Suppressor macrophage (primary cell): ENCODE measurements at places on chromosomes 1 and 21.
A peak's percentile ranks its signal among the peaks of the same experiment; 100 is the strongest.

- no peak for DNase-seq
Observed at GRCh38 chr1:213779228-213779627, 208.5 kb upstream of the PROX1 start.

DNA sequence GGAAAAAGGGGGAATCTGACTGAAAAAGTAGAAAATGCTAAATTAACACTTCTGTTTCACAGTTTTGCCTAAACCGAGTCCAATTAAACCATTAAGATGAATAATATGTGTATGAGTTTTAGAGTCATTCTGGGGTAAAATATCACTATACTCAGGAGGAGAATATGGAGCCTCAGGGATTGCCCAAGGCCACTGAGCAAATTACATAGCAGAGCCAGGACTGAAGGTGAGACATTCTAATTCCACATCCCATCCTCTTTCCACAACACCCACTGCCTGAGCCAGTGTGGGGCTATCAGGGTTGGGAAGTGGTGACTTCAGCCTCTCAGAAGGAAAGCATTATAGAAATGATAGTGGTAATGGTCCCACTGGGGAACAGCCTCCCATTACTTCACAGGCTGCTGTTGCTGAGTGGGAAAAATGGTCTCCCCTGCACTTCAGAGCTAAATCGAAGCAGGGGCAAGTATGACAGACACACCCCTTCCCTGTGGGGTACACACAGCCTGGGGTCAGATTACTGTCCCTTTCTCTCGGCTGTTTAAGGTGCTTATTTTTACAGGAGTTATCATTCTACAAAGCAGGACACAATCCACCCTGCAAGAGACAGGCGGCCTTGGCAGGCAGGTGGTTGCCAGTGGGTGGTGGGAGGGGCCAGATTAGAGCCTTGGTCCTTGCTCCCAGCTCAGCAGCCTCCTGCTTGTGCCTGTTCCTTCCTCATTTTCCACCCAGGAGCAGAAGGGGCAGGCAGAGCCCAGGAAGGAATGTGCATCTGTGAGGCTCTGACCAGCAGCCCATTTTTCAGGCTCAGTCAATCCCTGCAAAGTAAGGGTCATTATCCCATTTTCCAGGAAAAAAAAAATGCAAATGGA is 9.5 kb upstream of the BCAR3 start:
- no peak for DNase-seq

DNA sequence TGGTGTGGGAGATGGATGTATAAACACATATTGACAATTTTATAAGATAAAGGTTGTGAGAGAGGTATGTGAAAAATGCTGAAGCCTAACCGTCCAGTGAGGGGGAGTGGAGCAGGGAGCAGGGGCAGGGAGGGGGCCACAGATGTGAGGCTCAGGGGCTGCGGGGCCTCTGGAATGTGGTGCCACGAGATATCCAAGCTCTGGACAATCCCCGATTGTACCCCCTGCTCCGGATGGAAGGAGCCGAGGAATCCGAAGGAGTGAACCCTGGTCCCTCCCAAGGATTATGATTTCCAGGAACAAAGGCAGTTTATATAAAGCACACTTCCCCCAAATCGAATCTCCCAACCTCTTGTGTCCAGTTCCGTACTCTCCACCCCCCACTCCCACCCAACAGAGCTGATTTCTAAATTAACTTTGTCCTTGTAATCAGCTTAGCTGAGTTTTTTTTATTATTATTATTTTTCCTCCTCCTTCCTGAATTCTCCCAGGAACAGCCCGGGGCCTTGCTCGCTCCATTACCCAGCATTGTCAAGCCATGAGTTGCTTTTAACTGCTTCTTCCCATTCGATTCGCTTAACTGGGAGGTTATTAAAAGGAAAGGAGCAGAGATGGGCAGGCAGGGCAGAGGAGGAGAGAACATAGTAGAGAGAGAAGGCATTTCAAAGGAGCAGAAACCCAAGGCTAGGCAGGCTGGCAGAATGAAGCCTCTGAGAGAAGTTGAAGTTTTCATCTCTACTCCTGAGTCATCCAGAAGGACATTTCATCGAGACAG is 9.4 kb downstream of the KIRREL1 start:
- no peak for DNase-seq

DNA sequence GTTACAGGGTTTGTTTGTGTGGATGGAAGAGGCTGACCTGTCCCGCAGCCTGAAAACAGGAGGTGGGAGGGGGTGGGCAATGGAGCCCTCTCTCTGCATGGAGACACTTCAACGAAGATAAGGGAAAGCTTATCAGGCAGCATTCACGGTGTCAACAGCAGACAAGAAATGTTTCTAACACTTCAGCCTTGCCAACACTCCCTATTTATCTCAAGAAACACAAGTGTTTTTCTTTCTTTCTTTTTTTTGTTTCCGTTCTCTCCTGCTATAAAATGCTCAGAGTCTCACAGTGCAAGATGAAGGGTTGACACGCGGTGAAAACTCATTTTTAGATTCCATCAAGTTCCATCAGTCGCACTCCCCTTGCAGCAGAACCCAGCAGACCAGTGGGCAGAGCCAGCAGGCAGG is 594.4 kb downstream of the MATN1 start:
- DNase-seq, result no peak

DNA sequence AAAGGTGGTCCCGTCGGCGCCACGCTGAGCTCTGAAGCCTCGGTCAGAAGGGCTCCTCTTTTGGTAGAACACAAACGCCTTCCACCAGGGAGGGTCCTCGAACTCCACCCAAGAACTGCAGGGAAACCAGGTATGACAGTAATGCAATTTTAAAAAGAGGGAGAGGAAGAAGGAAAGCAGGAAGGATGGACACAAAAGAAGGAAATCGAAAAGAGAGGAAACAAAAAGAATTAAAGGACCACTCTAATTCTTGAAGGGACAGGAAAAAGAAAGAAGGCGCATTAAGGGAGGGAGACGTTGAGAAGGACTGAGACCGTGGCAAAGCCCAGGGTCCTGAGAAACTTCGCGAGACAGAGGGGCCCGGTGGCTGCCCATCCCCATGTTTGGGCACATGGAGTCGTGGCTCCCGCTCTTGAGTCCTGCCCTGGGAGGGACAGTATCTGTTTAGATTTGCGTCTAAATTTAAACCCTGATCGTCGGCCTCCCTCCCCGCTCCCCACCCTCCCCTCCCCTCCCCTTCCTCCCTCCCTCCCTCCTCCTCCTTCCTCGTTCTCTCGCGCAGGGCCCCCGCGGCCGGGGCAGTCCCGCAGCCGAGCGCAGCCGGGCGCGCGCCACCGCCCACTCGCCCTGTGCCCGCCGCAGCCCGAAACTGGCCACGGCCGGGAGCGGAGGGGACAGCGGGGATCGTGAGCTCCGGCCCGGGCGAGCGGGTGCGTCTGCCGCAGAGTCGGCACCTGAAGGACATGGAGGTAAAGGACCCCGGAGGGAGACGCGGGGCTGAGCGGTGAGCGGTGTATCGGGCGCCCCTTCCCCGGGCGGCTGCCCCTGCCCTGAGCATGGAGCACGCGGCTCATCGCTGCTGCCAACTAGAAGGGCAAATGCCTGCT is at the start of gene RCSD1:
Gene RCSD1, plus strand, starts transcription at position 552 of the 887 bp plus-strand sequence. Its CDS starts 192 bp downstream, at position 744.
- DNase-seq, result peak; percentile 56

DNA sequence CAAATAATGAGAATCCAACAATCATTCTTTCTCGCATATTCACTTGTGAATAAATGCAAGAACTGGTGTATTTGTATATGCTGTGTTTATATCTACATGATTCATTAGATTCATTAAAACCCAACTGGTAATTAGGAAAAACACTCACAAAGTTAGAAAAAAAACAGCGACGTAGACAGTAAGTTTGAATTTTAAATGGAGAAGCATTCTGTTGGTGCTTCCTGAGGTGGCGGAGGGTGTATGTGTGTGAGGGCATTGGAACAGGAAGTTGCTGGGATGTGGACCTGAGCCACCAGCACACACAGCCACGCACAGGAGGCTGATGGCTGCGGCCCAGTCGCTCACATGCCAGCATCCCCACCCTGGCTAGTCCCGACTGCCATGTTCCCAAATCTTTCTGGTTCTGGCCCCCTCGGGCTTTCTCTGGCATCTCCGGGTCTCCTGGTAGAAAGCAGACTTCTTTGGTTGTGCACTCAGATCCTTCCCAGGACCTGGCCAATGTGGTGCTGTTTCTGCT is 121.6 kb upstream of the IRF2BP2 start:
- DNase-seq, result peak; percentile 79
